NK-92 treated with Interleukin-12 subunit alpha and Interleukin-12 subunit beta, amount 100 ng/mL, for 24 hours (cell line): ENCODE measurements at places on chromosomes 2 and 18.

- no peak for DNase-seq
Measured at GRCh38 chr2:142926445-142926844, 49.0 kb downstream of the KYNU start.

DNA sequence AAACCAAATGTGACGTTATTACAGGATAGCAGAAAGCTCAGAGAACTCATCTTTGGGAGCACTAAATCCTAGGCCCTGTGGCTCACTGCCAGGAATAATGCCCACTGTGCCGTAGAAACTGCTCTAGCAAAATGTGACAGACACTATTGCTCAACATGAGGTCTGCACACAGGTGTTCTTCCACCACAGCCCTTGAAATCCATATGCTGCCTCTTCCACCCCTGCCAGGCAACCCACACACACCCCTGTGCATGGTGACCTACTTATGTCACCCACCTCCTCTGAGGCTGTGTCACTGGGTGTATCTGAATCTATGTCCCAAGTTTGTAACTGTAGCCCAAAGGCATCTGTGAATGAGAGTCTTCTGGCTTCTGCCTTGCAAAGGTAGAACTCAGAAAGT lies 66.1 kb upstream of the MBOAT2 start:
- no peak for DNase-seq

- peak; percentile 50 for DNase-seq
Measured at GRCh38 chr2:98464772-98465310, 20.2 kb downstream of the INPP4A start.

DNA sequence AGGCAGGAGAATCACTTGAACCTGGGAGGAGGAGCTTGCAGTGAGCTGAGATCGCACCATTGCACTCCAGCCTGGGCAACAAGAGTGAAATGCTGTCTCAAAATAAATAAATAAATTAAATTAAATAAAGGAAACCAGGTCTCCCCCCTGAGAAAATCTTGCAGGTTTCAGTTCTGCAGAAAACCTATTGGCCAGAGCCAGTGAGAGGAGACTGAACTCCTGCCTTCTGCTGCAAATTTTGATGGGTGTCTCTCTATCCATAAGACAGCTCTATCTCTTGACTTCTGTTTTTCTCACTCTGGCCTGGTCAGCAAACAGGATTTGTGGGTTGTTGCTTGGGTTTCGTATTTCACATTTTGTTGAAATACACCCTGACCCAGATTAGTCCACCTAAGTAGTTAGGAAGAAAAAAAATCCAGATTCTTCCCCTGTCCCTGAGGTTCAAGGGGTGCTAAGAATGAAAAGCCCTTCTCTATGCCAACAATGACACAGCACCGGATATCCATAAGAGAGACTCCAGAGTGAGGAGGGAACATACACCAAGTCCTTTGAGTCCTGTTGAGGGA lies 86.7 kb upstream of the MAP4K4 start:
- DNase-seq, result no peak

GRCh38 chr2:85018049-85018447 lies 47.1 kb downstream of the KCMF1 start:
- DNase-seq, result no peak

DNA sequence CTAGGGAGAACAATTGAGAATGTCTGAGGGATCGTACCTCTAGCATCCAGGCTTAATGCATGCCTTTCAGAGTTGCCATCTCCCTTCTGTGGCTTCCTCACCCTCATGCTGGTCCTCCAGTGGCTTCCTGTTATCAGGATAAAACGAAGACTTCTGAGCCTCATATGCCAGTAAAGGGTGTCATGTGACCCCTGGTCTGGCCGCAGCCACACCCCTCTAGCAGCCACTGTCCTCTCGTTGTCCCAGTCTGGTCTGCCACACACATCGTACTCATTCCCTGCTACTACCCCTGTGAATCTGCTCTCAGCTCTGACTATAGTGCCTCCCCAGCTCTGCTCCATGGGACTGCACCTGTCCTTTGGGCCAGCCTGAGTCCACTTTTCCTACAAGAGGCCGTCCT lies 62.6 kb upstream of the TMEM177 start:
- DNase-seq, result no peak

DNA sequence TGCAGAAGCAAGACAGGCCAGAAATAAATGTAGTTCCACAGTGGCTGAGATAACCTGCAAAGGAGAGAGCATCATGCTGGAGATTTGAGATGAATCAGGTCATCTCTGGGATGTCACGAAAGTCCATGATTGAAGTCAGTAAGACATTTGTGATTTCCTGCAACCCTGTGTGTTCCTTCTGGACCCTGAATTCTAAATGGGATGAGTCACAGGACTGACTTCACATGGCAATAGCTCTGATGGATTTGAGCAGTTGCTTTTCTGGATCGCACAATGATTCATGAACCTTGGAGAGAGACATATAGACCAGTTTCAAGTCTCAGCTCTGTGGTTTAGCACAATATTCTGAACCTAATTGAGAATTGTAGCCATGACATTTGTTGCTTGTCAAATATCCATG lies 102.9 kb downstream of the TSN start:
- no peak for DNase-seq

GRCh38 chr2:148981324-148981723 lies 57.2 kb upstream of the LYPD6B start:
- no peak for DNase-seq

- DNase-seq, result no peak
Measured at GRCh38 chr2:195649629-195650190, 7.3 kb upstream of the SLC39A10 start.

DNA sequence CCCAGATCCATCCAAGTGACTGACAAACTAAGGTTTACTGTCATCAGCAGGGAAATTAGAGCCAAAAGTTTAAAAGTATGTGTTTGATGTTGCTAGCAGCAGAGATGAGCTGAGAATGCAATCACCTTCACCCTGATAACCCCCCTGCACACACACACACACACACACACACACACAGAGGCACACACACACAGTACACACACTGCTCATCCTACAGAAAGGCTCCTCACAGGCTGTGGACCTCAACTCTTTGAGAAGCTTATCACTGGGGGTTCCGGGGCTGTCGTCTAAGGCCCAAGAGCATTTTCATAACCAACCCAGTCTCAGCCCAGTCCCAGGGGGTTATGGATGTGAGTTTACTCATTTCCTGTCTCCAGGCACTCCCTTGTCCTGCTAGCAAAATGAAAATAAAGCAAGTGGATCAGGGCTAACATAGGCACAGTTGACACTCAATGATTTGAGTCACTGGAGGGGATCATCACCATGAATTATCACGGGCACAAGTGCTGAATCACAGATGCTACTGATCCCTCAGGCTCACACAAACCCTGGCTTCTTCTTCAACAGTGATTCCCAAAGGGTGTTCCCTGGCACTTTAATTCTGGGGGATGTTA lies 76.6 kb downstream of the ALK start:
- no peak for DNase-seq

GRCh38 chr2:236136538-236136937 lies 31.6 kb downstream of the GBX2 start:
- no peak for DNase-seq

DNA sequence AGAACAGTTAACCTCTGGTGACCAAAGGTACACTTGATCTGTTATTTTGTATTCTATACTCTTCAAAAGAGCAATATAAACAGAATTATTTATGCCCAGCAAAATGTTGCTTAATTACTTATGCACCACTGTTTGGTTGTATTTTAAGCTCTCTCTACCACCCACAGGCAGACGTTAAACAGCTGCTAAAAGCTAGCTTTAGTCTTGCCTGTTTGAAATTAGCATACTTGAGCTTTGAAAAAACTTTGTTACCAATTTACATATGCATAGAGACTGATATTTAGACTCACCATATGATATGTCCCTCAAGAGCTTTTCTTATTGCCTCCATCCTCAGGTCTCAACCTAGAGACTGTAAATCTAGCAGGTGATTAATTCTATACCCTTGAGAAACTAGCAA lies 426.9 kb downstream of the NR4A2 start:
- DNase-seq, result no peak

GRCh38 chr2:215532844-215533243 lies 97.0 kb upstream of the FN1 start:
- no peak for DNase-seq
